ENCODE measurements at places on chromosomes 2 and 18.

- DNase-seq: no peak
Measured at GRCh38 chr2:20651731-20652099, 817 bp upstream of the HS1BP3 start.

GRCh38 chr18:41966943-41967342 is 11.9 kb downstream of the PIK3C3 start:
- DNase-seq: no peak

DNA sequence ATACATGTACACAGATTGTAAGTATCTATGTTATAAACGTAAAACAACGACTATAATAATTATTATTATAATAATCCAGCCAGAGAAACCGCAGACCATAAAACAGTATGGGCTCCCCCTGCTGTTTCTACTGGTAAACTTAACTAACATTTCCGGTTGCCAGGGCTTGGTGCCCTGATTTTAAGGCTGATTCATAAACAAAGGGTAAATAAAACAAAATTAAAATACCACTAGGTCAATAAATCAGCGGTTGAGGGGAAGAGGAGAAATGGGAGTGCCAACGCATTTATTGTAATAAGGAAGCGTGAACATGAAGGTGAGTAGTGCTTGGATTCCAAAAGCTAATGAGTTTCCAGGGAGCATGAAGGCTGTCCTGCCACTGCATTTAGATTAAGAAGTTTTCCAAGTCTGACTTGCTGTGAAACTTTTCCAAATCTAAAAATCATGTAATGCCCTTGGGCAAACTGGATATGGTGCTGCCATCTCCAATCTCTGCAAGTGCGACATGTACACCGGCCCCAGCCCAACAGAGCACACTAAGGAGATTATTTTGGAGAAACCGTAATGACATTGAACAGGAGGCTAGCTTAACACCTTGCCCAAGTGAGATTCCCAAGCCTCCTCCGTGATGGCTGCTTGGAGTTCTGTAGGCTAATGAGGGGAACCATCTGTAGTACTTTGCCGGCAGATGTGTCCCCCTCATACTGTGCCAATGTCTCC is 50.7 kb upstream of the HNRNPA3 start:
- DNase-seq: peak; percentile 37

- DNase-seq: no peak
Measured at GRCh38 chr18:12329125-12329698, 21.2 kb downstream of the TUBB6 start.

- no peak for DNase-seq
Measured at GRCh38 chr2:229370509-229370908, 99.4 kb upstream of the PID1 start.

DNA sequence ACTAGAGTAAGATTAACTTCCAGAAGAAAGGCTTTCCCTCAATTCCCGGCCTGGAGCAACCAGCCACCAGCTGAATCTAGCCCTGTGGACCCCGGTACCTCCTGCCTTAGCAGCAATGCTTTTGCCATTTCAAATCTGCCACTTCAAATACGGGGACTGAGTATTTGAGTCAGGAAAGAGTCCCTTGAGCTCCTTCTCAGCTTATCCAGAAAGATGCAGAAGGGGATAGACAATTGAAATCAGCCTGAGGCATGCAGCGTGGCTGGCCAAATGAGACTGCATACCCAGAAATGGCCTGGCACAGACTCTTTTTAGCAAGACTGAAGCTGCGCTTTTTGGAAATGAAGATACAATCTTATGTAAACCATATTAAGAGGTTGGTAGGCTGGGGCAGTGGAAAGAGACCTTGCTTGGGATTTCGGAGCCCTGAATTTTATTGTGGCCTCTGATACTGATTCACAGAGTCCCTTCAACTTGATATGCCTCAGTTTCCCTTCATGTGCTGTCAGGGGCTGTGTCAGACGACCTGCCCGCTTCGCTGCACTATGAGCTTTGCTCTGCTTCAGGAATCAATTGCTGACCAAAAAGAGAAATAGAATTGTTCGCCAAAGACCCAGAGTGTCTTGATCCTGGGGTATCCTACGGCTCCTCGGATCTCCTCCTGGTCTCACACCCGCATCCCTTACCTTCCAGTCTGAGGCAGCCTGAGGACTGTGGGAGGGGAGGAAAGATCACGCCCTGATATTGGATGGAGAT is 1.0 kb downstream of the MATN3 start:
- no peak for DNase-seq

DNA sequence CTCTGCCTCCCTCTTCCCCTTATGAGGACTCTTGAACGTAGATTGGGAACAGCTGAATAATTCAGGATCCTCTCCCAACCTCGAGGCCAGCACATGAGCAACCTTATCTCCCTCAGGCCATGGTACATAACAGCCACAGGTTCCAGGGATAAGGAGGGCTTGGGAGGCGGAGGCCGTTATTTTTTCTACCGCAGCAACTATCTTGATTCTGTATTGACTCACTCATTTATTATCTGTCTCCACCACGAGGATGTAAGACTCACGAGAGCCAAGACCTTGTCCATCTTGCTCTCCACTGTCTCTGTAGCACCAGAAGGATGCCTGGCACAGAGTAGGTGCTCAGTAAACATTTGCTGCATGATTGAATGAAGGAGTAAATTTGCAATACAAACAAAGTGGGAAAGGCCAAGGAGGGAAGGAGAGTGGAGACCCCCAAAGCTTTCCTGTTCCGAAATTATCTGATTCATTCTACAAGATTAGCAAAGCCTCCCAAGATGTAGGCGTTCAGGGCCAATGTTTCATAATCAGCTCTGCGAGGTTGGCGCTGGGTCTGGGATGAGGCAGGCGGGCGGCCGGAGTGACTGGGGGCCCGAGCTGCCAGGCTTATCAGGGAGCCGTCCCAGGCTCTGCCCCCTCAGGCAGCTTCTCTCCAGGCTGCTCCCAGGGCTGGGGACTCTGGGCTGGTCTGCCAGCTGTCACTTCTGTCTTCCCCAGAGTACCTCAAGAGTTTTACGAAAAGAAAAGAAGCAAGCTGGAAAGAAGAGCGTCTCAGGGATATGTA is 31.6 kb downstream of the INPP5D start:
- DNase-seq: no peak

- DNase-seq: no peak
Measured at GRCh38 chr2:113039158-113039557, 13.5 kb downstream of the IL36B start.

GRCh38 chr2:208099682-208100470 is 24.4 kb downstream of the CRYGD start:
- DNase-seq: no peak

- no peak for DNase-seq
Measured at GRCh38 chr2:150225030-150225429, 262.4 kb downstream of the RND3 start.

DNA sequence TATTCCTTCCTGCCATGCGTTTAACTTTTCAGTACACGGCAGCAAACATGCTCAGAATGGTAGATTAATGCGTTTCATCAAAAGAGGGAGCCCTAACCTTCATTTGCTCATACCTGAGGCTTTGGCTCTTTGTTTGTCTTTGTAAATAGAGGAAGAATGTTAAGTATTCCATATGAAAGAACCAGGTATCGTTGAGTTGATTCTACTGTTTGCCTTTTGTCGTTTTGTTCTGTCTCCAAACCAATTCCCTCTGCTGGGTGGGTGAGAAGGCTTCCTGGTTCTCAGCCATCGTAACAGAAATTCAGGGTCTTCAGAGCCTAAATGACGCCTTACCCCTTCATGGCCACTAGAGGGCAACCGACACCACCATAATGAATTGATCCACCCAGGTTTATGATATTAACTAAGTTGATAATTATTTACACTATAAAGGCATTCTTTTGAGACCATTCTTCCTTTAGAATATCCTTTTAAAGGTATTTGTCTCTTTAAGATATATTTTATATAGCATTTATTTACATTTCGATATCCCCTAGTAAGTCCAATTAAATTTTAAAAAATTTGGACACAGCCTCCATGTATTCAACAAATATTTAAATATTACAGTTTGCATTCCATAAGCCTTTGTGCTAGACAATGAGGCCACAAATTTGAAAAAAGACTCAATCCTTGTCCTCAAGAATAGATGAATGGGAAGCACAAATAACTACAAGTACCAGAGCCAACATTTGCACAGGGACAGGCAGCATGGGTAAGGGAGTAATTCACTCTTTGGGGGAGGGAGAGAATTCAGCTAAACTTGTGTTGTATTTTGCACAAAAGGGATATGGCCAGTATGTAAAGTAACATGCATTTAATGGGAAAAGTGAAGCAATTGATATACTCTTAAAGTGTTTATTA is 48.1 kb downstream of the TIMM21 start:
- peak; percentile 65 for DNase-seq

DNA sequence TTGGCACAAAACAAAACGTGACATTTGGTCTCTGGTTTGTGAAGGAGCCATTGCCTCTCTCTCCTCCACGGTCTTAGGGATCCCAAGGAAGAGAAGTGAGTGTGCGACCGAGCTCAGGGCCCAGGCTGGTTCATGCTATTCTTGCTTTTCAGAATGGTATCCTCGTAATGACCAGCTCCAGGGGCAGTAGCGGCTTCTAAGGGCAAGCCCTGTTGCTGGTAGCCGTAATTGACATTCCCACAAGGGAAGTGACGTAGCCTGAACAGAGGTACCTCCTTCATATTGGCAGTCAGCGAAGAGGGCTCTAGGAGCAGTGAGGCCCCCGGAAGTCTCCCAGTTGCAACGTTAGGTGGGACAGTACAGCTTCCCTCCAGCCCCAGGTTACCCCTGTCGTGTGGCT is 77.9 kb downstream of the CLIP4 start:
- no peak for DNase-seq
